ENCODE measurements at places on chromosomes 12 and 14.
A peak's percentile ranks its signal among the peaks of the same experiment; 100 is the strongest.

- no peak for DNase-seq
Measured at GRCh38 chr14:95862243-95862642, 14.4 kb upstream of the TUNAR start.

GRCh38 chr12:8590842-8591545 lies 21.7 kb downstream of the AICDA start:
- DNase-seq = peak; percentile 18

- no peak for DNase-seq
Measured at GRCh38 chr12:49949866-49950265, 671 bp upstream of the AQP2 start.

- DNase-seq = peak; percentile 20
Measured at GRCh38 chr12:123767613-123768012, 5.5 kb downstream of the DNAH10 start.

GRCh38 chr14:39733741-39734140 lies 301.5 kb upstream of the FBXO33 start:
- no peak for DNase-seq

- DNase-seq = no peak
Measured at GRCh38 chr14:73047808-73048207, 10.5 kb upstream of the RBM25 start.

GRCh38 chr12:5038781-5039311 lies 4.8 kb upstream of the KCNA5 start:
- DNase-seq = no peak

- DNase-seq = no peak
Measured at GRCh38 chr14:55938249-55938791, 179.9 kb upstream of the PELI2 start.

DNA sequence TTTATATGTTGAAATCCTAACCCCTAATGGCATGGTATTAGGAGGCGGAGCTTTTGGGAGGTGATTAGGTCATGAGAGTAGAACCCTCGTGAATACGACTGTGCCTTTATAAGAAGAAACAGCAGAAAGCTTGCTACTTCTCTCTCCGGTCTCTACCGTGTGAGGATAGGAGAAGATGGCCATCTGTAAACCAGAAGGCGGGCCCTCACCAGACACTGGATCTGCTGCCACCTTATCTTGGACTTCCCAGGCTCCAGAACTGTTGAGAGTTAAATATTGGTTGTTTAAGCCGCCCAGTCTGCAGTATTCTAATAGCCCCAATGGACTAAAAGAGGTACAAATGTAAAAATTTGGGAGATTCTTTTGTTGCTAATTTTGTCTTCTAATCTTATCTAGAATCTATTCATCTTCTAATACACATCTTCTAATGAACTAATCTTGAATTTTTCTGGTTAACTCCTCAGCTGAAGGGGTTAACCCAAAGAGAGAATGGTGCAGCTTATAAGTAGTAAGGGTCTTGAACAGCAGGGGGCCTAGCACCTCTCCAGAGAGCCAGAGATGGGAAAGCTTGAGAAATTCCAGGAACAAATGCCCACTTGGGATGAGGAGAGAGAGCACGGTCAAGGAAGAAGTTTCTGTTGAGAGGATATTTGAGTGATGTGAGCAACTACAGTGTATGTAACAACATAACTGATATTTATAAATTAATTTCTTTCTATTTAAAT lies 264.0 kb upstream of the GRIP1 start:
- no peak for DNase-seq

DNA sequence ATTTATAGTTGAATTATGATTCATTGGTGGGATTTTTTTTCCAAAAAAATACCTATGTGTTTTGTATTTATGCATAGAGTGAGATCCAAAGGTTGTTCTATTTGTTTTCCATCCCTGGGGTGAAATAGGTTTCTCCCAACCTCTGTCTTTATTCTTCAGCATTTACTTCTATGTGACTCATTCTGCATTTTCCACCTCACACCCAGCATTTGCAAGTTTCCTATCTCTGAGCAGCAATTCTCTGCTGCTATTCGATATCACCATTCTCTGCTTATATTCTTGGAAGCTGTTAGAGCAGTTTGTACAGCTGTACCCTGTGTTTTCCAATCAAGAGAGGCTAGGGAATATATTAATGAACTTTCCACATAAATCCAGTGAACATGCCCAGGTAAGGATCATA lies 538.9 kb downstream of the SNAPC1 start:
- no peak for DNase-seq

DNA sequence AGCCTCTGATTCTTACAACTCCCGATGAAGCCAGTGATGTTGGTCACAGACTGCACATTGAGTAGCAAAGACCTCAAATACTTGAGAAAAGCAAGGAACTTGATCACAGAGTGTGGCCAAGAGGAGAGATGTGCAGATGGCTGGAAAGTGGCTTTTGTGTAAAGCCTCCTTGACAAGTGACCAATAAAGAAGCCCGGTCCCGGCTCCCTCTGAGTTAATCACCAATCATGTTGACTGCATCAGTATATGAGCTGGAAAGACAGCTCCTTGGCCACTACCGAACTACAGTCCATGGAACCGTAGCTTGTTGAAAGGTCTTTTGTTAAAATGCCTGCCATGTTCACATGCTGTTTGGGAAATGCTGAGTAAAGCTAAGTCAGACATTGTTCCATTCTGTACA lies 23.7 kb upstream of the SERPINA6 start:
- no peak for DNase-seq

GRCh38 chr12:51864833-51865670 lies 16.5 kb upstream of the FIGNL2 start:
- no peak for DNase-seq

DNA sequence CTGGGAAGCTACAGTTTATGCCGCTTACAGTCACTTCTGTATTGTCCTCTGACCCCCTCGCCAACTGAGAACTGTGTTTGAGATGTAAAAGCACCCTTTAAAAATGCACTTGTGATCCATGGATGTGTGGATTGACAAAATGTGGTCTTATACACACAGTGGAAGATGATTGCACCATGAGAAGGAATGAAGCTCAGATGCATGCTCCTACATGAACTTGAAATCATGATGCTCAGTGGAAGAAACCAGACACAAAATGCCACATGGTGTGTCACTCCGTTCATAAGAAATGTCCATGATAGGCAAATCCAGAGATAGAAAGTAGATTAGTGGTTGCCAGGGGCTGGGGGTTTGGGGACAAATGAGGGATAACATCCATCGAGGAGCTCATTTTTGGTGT lies 58.0 kb downstream of the PITPNM2 start:
- DNase-seq = no peak

- DNase-seq = no peak
Measured at GRCh38 chr14:90607141-90607540, 209.1 kb downstream of the TTC7B start.

- no peak for DNase-seq
Measured at GRCh38 chr12:4069670-4070010, 196.4 kb upstream of the PARP11 start.

DNA sequence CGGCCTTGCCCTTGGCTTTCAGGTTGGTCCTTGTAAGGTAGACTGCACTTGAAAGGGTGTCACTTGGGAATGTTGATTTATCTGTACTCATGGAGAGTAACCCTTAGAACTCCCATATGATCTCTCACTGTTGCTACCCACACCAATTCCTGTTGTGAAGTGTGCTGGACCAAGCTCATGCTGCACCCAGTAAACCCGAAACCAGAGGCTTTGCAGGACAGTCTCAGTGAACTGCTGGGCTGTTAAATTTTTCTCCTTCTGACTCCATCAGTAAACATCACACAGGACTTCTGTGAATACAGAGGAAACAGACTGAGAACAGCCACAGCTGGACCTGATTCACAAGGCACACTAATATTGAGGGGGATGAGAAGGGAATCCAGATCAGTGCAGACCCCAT lies 783.0 kb downstream of the TMEM121 start:
- DNase-seq = no peak

- peak; percentile 23 for DNase-seq
Measured at GRCh38 chr14:105094193-105094907, 29.1 kb upstream of the GPR132 start.

GRCh38 chr12:132386926-132387497 lies 57.6 kb upstream of the GALNT9 start:
- DNase-seq = no peak

DNA sequence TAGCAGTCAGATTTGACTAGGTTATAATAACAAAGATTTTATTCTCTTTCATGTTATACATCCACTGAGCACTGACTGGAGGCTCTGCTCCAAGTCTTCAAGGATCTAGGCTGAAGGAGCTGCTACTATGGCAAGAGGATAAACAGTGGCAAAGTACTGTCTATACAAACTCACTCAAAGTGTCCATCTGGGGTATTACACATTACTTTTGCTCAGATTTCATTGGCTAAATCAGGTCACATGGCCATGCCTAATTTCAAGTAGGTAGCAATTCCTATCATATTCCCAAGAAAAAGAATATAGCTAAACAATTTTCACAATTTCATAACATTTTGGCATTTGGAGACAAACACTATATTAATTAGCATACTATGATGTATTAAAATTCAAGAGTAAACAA lies 40.9 kb downstream of the CDK17 start:
- no peak for DNase-seq

DNA sequence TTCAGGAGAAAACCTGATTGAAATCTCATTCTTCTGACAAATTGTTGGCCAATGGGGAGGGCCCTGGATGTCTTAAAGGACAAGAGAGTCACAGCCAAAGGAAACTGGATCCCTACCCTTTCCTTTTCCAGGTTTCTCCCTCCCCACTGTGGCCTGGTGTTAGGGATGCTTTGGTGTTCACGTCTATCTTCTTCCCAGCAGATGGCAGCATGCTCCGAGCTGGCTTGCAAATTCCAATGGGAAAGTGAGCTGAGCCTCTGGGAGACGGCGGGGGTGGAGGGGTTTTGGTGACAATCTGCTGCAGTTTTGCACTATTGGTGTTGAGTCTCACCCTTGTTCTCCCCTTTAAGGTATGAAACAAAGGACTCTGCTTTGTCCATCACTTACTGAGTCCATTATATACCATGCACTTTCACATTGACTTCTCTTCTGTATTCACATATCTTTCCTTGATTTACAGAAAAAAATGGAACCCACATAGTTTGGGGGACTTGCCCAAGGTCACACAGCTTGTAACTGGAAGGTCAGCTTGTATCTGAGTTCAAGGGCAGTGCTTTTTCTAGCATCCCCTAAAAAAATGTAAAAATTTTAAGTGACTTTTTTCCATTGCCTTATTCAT lies 39.3 kb downstream of the CCDC177 start:
- DNase-seq = no peak

- DNase-seq = no peak
Measured at GRCh38 chr12:6070472-6071257, 53.8 kb downstream of the VWF start.

- no peak for DNase-seq
Measured at GRCh38 chr14:22838631-22839041, 2.3 kb downstream of the MMP14 start.

- DNase-seq = no peak
Measured at GRCh38 chr12:92992041-92992440, 62.9 kb upstream of the EEA1 start.

- DNase-seq = no peak
Measured at GRCh38 chr14:92759679-92760523, 11.5 kb upstream of the LGMN start.

GRCh38 chr14:54798465-54799124 lies 104.0 kb downstream of the GCH1 start:
- no peak for DNase-seq

Data from B cell (primary cell).